ENCODE measurements at places on chromosomes 5 and 9. TPM values are rescaled to one million over a fixed set of nuclear protein-coding genes. Genes with fewer than 3 reads are reported as not detected.

ABLIM3 gene
- 64.7 TPM for total RNA-seq

ASS1 gene
- 23.5 TPM for total RNA-seq

JAKMIP2 gene
- 14.1 TPM for total RNA-seq

MCC gene
- 8.2 TPM for total RNA-seq

LRRC19 gene
- total RNA-seq, result not detected

SERF1B gene
- total RNA-seq, result 49.3 TPM

DDX4 gene
- not detected for total RNA-seq

SH2D3C gene
- not detected for total RNA-seq

ADAMTSL1 gene
- total RNA-seq, result 39.1 TPM
